ENCODE measurements at places on chromosomes 4 and X. TPM values are rescaled to one million over a fixed set of nuclear protein-coding genes. Genes with fewer than 3 reads are reported as not detected.

DNA sequence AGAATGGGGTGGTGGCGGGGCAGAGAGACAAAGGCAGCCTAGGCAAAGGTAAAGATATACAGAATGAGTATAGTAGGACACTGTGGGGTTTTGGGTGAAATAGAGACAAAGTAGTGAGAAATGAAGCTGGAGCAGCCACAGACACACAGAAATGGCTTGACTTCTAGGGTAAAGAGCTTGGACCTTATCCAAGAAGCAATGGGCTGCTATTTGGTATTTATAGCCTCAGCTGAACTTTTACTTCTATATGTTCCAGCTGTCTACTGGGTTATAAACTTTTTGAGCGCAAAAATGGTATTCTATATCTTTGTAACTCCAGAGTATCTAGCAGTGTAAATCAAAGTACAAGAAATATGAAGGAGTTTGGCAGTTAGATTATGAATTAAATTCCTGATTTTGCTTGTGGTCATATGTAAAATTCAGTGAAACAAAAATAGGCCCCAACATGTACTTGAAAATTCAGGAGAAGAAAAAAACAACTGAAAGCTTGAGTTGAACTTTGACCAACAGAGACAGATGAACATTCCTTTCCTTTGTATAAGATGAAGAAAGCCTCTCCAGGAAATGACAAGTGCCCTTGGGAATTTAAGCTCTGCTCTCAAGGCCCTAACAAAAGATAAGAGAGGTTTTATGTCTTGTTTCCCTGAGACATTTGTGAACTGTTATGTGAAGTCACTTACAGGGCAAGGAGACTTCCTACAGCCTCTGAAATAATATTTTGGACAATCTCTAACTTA, 354.1 kb downstream of the CHIC1 start:
- DNase-seq: peak; percentile 40

The DCAF4L1 gene
- 0.32 TPM for total RNA-seq

DNA sequence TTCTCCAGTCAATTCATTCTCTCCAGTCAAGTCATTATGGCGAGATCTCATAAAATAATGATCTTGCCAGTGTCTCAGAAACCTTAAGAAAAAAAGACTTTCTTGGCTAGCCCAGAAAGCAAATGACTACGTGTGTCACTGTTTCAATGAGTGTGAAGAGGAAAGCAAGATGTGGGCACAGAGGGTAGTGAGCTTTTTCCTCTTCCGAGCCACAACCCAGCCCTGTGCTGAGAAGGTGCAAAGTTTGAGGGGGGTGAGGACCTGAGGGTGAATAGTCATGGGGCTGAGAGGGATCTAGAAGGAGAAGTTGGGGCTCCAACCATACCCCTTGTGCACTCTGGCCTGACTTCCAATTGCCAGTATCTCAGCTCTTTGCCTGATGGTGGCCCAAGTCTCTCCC, 85.6 kb upstream of the EGFL6 start:
- no peak for DNase-seq

The CXCL13 gene
- total RNA-seq: not detected

GRCh38 chrX:76109654-76110053, 63.2 kb upstream of the PBDC1 start:
- DNase-seq: no peak

The CENPE gene
- total RNA-seq: 1.5 TPM

DNA sequence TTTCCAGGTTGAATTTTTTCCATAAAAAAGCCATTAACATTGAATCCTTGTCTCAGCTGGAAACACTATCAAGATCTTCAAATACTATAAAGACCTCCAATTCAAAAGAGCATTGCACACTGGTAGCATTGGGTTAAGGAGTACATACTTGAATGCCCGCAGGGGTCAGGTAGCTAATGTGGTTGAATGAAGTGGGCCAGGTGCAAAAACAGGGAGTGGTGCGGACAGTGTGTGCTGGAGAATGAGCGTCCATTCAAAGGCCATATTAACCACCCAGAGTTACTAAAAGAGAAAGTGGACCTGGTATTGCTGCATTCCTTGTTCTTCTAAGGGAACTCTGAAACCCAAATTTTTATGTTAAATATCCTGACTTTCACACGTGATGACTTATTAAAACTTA, 91.6 kb downstream of the NYX start:
- no peak for DNase-seq

GRCh38 chr4:97144199-97144598, 999.1 kb downstream of the STPG2 start:
- no peak for DNase-seq

- peak; percentile 33 for DNase-seq
Measured at GRCh38 chr4:156609421-156609820, 362.2 kb downstream of the PDGFC start.

The PPP1R2C gene
- total RNA-seq: not detected

DNA sequence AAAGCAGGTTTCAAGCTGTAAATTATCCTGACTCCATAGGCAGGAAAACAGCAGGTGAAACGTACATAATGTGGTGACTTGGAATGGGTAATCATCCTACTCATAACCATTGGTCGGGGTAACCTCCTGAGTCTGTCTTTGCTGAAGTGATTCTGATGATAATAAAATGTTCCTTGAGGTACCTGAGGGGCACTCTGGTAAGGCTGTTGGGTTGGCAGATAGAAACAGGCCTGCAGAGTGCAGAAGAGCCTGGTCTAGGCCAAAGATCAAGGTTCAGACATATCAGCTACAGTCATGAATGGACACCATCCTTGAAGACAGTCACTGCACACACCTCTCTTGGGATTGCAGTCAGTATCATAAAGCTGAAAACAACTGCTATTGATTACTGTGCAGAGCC, 174.7 kb upstream of the RPL34 start:
- DNase-seq: no peak

DNA sequence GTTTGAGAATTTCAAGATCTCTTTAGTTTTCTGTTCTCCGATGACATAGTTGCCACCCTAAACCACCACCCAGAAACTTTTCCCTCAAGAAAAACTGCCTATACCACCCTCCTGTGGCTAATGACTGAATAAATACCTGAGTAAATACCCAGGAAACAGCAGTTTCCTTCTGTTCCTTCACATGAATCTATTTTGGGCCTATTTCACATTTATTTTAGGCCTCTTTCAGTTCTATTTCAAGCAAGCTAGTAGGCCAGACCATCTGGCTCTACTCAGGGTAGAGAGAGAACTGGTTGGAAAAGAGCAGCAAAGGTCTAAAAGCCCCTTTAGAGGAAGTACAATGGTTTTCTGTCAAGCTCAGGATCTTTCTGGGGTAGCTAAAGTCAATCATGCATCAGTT, 23.4 kb downstream of the ARHGEF9 start:
- peak; percentile 18 for DNase-seq

The ARR3 gene
- not detected for total RNA-seq

- no peak for DNase-seq
Measured at GRCh38 chr4:151376540-151376939, 32.4 kb upstream of the FHIP1A start.

The TRIM60 gene
- total RNA-seq: not detected

DNA sequence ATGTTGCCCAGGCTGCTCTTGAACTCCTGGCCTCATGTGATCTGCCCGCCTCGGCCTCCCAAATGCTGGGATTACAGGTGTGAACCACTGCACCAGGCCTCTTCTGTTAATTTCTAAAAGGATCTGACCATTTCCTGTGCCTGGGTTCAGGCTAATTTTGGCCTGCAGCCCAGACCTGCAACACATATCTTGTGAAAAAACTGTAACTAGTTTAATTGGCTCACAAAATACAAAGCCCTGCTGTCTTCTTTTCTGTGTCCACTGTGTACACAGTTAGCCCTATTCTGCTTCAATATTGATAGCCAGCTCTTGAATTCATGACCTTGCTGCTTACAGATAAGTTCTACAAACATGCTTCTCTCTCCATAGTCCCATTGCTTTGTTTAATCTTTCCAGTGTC, 753.5 kb downstream of the PDHA2 start:
- no peak for DNase-seq

GRCh38 chr4:72390409-72390808, 178.6 kb downstream of the ADAMTS3 start:
- DNase-seq: peak; percentile 3

Data from myocyte (in vitro differentiated cells).